ENCODE measurements at places on chromosomes 1 and 21.

GRCh38 chr1:201495551-201496295 is 11.2 kb downstream of the CSRP1 start:
- peaks cover 40% of the 10 kb centered on the region for H3K36me3 ChIP-seq
- DNase-seq = peak; percentile 58
- H3K27ac ChIP-seq = peak overlapping the region; percentile 58
- peak overlapping the region; percentile 16 for H3K4me3 ChIP-seq
- H3K4me1 ChIP-seq = peaks cover 50% of the 10 kb centered on the region

DNA sequence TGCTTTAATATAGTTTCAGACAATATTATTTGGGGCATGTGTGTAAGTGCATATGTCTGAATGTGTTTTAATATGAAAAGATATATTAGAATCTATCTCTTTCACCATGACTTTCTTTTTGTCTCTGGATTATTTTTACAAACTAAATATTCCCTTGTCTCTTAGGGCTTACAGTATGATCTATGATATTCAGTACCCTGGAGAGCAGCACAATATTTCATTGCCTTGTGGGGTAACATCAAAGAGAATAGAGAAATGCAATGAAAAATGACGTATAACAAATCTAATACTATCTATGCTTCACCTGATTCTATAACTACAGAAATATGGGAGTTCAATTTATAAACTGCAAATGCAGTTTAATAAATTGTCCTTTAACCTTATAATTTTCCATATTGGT is 2084.5 kb downstream of the MRPL39 start:
- no peaks in the 10 kb centered on the region for H3K27me3 ChIP-seq
- no peaks in the 10 kb centered on the region for H3K36me3 ChIP-seq
- no peak overlapping the region for H3K27ac ChIP-seq

DNA sequence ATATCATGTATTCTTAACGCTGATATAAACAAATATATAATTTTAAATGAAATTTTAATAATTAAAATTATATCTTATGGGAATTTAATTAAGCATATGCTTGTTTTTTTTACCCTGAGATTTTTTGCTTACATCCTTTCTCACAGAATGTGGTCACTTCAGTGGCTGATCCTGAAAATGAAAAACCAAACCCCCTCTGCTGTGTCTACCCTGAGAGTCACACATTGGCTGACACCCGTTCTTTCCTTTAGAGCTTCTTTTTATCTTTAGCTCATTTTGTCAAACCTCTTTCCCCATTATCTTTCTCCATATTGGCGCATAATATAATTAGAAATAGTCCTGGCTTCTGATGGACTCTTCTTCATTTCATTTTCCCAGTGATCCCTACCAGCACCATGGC is 10.8 kb upstream of the CACYBP start:
- H3K4me3 ChIP-seq = no peak overlapping the region
- H3K4me1 ChIP-seq = peaks cover 20% of the 10 kb centered on the region
- no peak for DNase-seq
- no peaks in the 10 kb centered on the region for H3K36me3 ChIP-seq
- H3K27me3 ChIP-seq = no peaks in the 10 kb centered on the region

GRCh38 chr1:111635324-111636009 is 15.9 kb downstream of the RAP1A start:
- H3K27me3 ChIP-seq = no peaks in the 10 kb centered on the region
- no peak overlapping the region for H3K4me3 ChIP-seq
- no peak for DNase-seq
- no peaks in the 10 kb centered on the region for H3K36me3 ChIP-seq
- H3K4me1 ChIP-seq = no peaks in the 10 kb centered on the region
